ENCODE measurements at places on chromosomes 1 and 21. TPM values are rescaled to one million over a fixed set of nuclear protein-coding genes. Genes with fewer than 3 reads are reported as not detected.

DNA sequence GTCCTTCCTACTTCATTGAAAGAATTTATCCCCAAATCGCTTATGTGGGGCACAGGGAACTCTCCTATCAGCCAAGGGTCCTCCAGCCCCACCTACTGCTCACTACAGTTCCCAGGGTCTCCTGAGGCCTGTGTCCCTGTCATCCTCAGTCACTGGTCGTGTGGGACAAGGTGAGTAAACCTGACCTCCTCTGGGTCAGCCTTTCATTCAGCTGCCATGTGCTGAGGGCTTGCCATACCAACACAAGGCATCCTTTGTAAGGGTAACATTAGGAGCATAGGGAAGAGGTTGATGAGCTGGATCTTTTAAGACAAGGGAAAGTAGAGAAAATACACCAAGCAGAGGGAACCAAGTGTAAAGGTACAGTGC, 11.2 kb upstream of the SNAPIN start:
- peaks cover 6% of the 10 kb centered on the region for H3K4me1 ChIP-seq
- DNase-seq = no peak
- no peaks in the 10 kb centered on the region for H3K27me3 ChIP-seq
- peaks cover 37% of the 10 kb centered on the region for H3K36me3 ChIP-seq

DNA sequence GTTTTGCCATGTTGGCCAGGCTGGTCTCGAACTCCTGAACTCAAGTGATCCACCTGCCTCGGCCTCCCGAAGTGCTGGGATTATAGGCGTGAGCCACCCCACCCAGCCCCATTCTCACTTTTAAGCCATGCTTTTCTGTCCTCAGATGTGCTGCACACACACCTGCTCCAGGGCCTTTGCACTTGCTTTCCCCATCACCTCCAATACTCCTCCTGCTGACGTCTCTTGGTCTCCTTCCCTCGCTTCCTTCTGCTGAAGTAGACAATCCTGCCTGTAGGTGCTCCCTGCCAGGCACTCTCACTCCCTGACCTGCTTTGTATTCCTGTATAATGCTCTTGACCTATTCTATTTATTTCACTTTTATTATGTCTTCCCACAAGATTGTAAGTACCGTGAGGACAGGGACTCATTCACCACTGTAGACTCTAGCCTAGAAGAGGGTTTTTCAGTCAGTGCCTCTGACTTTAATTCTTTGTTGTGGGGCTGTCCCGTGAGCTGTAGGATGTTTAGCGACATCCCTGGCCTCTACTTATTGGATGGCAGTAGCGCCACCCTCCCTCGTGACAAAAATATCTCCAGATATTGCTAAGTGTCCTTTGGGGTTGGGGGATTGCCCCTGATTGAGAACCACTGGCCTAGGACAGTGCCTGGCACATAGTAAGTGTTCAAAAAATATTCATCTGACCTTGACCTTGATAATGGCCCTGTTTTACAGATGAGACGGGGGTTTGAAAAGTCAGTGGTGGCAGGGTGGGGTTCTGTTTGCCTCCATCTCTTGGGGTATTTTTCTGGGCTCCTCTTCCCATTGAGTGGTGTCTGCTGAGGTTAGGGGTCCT, 4.6 kb downstream of the TNFRSF1B start:
- H3K4me3 ChIP-seq = no peak overlapping the region
- H3K36me3 ChIP-seq = no peaks in the 10 kb centered on the region
- peaks cover 42% of the 10 kb centered on the region for H3K4me1 ChIP-seq
- H3K27me3 ChIP-seq = no peaks in the 10 kb centered on the region

- H3K4me3 ChIP-seq = no peak overlapping the region
- no peak for DNase-seq
- no peaks in the 10 kb centered on the region for H3K4me1 ChIP-seq
- H3K27me3 ChIP-seq = no peaks in the 10 kb centered on the region
These were observed 63.0 kb downstream of the DISP1 start for GRCh38 chr1:222877854-222878253.

DNA sequence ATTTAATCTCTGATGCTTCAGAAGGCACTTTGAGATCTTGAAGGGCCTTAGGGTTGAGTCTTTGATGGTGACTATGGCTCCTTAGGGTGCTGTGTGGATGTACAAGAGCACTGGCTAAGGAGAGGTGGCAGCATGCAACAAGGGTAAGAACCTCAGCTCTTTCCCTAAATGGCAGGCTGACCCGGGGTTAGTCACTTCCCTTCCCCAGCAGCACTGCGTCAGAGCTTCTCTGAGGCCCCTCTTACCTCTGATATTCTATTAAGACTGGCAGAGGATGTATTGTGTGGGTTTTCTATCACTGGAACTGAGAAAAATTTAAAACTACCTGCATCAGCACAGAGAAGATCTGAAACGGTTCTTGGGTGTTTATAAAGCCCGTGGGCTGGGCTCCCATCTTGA, 11.8 kb downstream of the C1orf116 start:
- no peak overlapping the region for H3K27ac ChIP-seq
- no peaks in the 10 kb centered on the region for H3K27me3 ChIP-seq
- H3K36me3 ChIP-seq = no peaks in the 10 kb centered on the region

- H3K36me3 ChIP-seq = no peaks in the 10 kb centered on the region
- H3K27me3 ChIP-seq = no peaks in the 10 kb centered on the region
- peaks cover 25% of the 10 kb centered on the region for H3K4me1 ChIP-seq
- H3K27ac ChIP-seq = no peak overlapping the region
- DNase-seq = no peak
These were observed 36.9 kb downstream of the UMODL1 start for GRCh38 chr21:42107881-42108553.

GRCh38 chr1:54866801-54867716, 19.9 kb downstream of the DHCR24 start:
- H3K27me3 ChIP-seq = no peaks in the 10 kb centered on the region
- H3K4me3 ChIP-seq = no peak overlapping the region
- peaks cover 31% of the 10 kb centered on the region for H3K36me3 ChIP-seq
- no peak overlapping the region for H3K27ac ChIP-seq
- no peak for DNase-seq

- no peak for DNase-seq
- no peaks in the 10 kb centered on the region for H3K27me3 ChIP-seq
- H3K4me3 ChIP-seq = no peak overlapping the region
- H3K36me3 ChIP-seq = no peaks in the 10 kb centered on the region
These were observed 87.1 kb downstream of the CD58 start for GRCh38 chr1:116483481-116484309.

DNA sequence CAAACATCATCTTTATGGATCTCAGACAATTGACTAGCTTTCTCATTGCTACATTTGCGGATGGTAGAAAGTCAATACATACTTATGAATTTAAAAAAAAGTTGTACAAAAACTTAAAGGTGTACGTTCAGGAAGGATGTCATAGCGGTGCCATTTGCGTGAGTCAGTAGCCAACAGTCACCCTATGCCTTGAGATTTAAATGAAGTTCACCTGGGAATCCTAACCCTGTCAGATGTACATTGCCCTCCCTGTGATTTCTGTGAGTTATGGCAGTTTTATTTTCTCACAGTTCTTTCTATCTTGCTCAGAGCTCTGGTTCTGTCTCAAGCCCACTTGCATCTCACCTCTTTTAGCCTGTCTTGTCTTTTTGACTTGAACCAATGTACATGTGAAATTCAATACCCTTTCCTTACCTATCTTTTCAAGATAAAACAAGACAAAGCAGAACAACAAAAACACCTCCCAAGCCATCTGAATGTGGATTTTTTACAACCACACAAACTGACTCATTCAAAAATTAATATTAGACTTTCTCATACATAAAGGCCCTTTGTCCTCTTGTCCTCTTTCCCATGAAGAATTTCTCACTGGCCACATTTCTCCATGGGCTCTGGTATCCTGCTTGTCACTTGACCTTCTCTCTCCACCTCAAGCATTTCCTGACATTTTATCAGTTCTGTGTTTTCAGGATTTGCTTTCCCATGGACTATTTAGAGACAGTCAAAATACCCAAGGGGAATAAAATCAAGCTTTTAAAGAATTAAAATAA, 25.3 kb upstream of the ZNF697 start:
- H3K4me3 ChIP-seq = no peak overlapping the region
- H3K27me3 ChIP-seq = peaks cover 13% of the 10 kb centered on the region
- no peak for DNase-seq
- H3K27ac ChIP-seq = peak overlapping the region; percentile 20
- H3K36me3 ChIP-seq = no peaks in the 10 kb centered on the region

GRCh38 chr1:227242811-227243682, 75.2 kb downstream of the CDC42BPA start:
- DNase-seq = no peak
- H3K36me3 ChIP-seq = peaks cover 13% of the 10 kb centered on the region
- no peak overlapping the region for H3K27ac ChIP-seq
- peaks cover 39% of the 10 kb centered on the region for H3K4me1 ChIP-seq
- H3K27me3 ChIP-seq = no peaks in the 10 kb centered on the region

GRCh38 chr1:41739061-41739955, 179.4 kb downstream of the HIVEP3 start:
- peak overlapping the region; percentile 82 for H3K27ac ChIP-seq
- peak; percentile 90 for DNase-seq
- no peaks in the 10 kb centered on the region for H3K27me3 ChIP-seq
- H3K4me1 ChIP-seq = peaks cover 17% of the 10 kb centered on the region

DNA sequence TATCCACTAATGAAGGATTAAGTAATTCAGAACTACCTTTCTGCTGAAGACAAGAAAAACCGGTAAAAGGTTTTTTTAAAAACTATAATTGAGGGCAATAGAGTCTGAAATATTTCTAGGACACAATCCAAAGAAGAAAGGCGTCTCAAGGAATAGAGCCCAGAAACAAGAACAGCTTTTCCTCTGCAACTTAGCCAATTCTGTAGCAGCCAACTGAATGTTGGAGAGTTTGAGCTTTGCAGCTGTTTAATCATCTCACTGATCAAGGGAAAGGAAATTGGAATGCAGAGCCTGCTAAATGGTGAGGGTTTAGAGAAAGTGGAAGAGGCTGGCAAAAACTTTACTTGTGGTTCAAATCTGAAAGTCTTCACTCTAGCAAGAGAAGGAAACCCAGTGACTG, 818.9 kb downstream of the KCNT2 start:
- no peak for DNase-seq
- no peaks in the 10 kb centered on the region for H3K27me3 ChIP-seq
- no peaks in the 10 kb centered on the region for H3K36me3 ChIP-seq

DNA sequence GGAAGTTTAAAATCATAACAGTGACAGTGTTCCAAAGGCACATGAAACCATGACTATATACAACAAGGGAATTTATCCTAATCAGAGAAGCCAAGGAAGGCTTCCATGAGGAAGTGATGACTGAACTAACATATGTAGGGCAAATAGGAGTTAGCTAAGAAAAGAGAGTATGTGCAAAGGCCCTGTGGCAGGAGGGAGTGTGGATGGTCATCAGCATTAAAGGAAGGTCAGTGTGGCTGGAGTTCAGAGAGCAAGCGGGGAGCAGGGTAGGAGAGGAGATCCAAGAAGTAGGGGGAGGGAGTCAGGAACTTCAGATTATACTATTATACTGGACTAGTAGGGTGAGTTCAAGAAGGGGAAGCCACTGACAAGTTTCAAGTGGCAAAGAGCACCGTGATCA, 8.4 kb downstream of the MAP7D1 start:
- peaks cover 13% of the 10 kb centered on the region for H3K36me3 ChIP-seq
- no peak overlapping the region for H3K27ac ChIP-seq
- H3K4me3 ChIP-seq = no peak overlapping the region
- H3K4me1 ChIP-seq = peaks cover 51% of the 10 kb centered on the region
- H3K27me3 ChIP-seq = no peaks in the 10 kb centered on the region

GRCh38 chr1:6150006-6150938, 29.8 kb downstream of the CHD5 start:
- H3K4me3 ChIP-seq = no peak overlapping the region
- no peaks in the 10 kb centered on the region for H3K36me3 ChIP-seq
- no peak for DNase-seq
- H3K27me3 ChIP-seq = peaks cover 13% of the 10 kb centered on the region
- no peak overlapping the region for H3K27ac ChIP-seq

- H3K4me3 ChIP-seq = no peak overlapping the region
- no peak for DNase-seq
- H3K27ac ChIP-seq = no peak overlapping the region
- peaks cover 2% of the 10 kb centered on the region for H3K36me3 ChIP-seq
- H3K4me1 ChIP-seq = peaks cover 23% of the 10 kb centered on the region
- H3K27me3 ChIP-seq = no peaks in the 10 kb centered on the region
These were observed 215.5 kb upstream of the VAMP3 start for GRCh38 chr1:7555391-7556185.

DNA sequence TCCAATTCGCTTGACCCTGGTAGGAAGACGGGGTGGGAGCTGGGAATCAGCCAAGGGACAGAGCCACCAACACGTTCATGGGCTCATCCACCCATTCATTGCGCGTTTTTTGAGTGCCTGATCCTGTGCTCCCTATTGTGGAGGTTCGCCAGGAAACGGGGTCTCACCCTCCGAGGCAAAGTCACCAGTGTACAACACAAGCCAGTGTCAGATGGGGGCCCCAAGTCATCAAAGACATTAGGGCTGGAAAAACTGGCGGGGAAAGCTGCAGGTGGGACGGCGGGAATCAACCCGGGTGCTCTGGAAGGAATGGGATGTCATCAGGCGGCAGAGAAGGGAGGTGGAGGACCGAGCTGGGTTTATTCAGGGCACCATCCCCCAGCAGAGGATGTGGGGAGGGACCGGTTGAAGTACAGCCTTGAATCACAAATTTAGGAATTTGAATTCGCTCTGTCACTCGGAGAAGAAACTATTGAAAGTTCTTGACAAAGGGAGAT, 667 bp upstream of the NID1 start:
- peak overlapping the region; percentile 65 for H3K4me3 ChIP-seq
- peaks cover 12% of the 10 kb centered on the region for H3K4me1 ChIP-seq
- H3K27me3 ChIP-seq = no peaks in the 10 kb centered on the region
- DNase-seq = no peak

DNA sequence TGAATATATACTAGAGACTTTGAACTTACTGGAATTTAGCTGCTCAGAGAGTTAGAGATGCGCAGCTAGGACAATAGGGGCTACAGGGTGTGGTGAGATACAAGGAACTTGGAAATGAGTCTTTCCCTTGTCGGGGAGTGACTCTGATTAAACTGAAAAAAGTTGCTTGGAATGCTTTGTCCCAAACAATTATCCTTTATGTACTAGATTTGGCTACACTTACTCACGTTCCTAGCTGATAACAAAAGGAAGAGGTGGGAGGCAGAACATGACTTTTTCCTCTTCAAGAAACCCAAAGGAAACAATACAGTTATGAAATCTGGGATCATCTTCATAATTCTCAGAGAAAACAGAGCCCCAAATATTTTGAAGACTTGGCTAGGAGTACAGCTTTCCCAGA, 6.9 kb upstream of the CGN start:
- no peak overlapping the region for H3K4me3 ChIP-seq
- no peaks in the 10 kb centered on the region for H3K4me1 ChIP-seq
- DNase-seq = no peak
- no peaks in the 10 kb centered on the region for H3K36me3 ChIP-seq

Gene LCE3D
- total RNA-seq = not detected

Gene BMP8B
- total RNA-seq = not detected

Gene LRRC42
- total RNA-seq = 32.8 TPM

Gene SELENBP1
- total RNA-seq = 8.1 TPM

Gene MAB21L3
- total RNA-seq = not detected

Gene F11R
- total RNA-seq = 1.5 TPM

Gene SH2D1B
- not detected for total RNA-seq

Gene PKLR
- not detected for total RNA-seq

Gene DIRAS3
- total RNA-seq = 1.7 TPM
